NCI-H2171 (cell line): ENCODE measurements at places on chromosomes 7 and 10.

DNA sequence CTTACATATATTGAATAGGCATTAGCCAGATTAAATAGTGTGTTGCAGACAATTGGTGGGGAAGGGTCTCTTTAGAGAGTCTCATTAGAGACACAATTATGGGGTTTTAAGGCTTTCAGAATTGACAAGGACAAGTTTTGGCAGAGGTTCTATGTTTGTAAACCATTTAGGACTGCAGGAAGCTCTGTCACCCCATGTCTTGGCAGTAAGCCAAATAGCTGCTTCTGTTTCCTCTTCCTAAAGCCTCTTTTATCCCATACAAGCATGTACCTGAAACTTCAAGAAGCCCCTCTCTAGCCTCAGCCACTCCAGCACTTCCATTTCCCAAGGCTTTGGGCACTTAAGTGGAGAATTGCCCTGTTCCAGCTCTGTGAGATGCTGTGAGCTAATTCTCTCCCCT is 21.8 kb upstream of the LRRC4 start:
- DNase-seq, result peak; percentile 23

GRCh38 chr7:43135129-43135528 is 22.7 kb downstream of the HECW1 start:
- DNase-seq, result no peak

DNA sequence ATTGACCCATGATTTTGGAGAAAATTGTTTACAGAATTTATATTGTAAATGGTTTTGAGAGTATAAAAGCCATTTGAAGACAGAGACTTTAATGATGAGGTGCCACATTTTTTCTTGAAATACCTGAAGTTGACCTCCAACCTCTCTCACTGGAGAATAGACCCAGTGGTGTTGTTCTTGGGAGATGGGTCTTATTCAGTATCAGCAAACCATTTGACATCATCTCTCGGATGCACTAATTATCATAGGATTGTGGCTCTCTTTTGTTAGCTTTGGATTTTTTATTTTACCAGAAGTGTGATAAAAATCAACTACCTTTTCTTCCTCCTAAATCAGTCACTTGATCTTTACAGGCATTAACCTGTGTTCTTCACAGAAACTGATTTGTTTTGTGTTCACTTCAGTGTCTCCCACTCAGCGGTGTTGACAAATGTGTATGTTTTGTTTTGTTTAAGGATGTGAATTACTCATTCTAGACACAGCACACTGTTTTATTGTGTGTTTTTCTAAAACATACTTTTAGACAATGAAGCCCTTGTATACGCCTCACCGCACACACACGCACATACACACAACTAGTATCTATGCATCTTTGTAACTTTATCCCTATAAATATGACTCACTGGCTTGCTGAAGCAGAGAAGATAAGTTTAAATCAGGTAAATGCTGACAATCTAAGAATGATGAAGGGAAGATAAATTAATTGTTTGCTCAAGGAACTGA is 455.6 kb downstream of the INHBA start:
- peak; percentile 10 for DNase-seq

GRCh38 chr7:137916980-137917645 is 70.3 kb upstream of the DGKI start:
- no peak for DNase-seq

DNA sequence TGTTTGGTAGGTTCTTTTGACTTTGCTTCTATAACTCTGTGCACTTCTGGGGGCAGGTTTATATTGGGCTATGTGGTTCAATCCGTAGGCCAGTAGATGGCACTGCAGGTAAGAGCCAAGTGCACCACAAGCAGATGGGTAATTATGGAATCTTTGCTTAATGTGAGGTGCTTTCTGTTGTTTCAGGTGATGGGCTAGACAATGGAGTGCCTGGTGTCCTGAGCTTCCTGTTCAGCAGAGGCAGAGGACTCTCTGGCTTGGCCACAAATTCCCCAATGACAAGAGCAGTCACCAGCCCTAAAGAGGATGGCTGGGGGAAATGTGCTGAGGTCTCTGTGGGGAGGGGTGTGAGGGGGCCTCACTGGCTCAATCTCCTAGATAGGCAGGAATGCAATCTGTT is 455.0 kb downstream of the CCSER2 start:
- DNase-seq, result peak; percentile 32

- no peak for DNase-seq
These were observed 70.6 kb upstream of the AKR1E2 start for GRCh38 chr10:4755286-4755989.

GRCh38 chr10:79984851-79985250 is 35.9 kb upstream of the SFTPD start:
- DNase-seq, result no peak

GRCh38 chr7:14717816-14718215 is 184.7 kb downstream of the DGKB start:
- DNase-seq, result no peak

DNA sequence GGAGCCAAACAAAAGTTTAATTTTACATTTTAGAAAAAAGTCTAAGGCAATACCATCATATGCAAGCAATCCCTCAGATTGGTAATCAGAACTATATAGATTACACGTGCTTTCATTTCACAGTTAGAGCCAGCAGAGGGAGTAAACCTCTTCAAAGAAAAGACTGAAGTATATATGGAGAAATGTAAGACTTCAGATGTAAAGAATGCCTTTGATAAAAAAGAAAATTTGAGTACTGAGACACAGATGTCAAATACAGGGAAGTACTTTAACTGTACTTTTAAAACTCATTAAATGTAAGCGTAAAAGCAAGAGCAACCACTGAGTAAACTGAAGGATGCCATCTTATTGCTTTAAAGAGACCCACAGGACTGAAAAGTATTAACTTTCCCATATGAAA is 101.4 kb upstream of the FAM133B start:
- DNase-seq, result peak; percentile 1

- DNase-seq, result no peak
These were observed 17.0 kb downstream of the PTPRN2 start for GRCh38 chr7:158570449-158571170.

DNA sequence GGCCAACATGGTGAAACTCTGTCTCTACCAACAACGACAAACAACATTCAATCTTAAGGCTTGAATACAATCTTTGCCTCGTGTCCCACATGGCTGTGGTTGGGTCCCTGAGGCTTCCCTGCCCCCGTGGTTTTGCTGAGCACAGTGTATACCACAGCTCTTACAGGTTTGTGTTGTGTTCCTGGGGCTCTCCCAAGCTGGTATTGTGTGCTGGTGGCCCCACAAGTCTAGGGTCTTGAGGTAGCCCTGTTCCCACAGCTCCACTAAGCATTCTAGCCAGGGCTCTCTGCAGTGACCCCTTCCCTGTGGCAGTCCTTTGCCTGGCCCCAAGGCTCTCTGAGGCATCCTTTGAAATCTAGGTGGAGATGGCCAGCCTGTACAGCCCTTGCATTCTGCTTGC is 68.0 kb upstream of the CCNY start:
- DNase-seq, result no peak

DNA sequence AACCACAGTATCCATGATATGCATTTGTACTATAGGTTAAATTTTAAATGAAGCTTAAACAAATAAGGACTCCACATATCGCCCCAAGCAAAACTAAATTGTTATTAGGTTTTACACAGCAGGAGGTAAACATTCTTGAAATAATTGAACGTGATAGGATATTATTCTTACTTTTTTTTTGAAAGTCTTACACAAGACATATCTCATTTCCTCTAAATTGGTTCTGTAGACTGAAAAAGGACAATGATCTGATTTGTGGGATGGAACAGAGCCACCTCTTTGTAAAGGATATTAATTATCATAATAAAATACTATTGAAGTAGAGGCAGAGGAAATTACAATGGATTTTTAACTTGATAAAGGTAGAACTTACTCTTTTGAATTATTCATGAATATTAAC is 155.1 kb upstream of the SEMA3D start:
- DNase-seq, result no peak

GRCh38 chr10:29784175-29784773 is 149.5 kb upstream of the SVIL start:
- no peak for DNase-seq

- DNase-seq, result no peak
These were observed 170.1 kb downstream of the KCNMA1 start for GRCh38 chr10:77467422-77467963.

- DNase-seq, result no peak
These were observed 97.8 kb upstream of the COL1A2 start for GRCh38 chr7:94296881-94297280.

GRCh38 chr7:79268730-79269129 is 184.7 kb downstream of the MAGI2 start:
- no peak for DNase-seq

DNA sequence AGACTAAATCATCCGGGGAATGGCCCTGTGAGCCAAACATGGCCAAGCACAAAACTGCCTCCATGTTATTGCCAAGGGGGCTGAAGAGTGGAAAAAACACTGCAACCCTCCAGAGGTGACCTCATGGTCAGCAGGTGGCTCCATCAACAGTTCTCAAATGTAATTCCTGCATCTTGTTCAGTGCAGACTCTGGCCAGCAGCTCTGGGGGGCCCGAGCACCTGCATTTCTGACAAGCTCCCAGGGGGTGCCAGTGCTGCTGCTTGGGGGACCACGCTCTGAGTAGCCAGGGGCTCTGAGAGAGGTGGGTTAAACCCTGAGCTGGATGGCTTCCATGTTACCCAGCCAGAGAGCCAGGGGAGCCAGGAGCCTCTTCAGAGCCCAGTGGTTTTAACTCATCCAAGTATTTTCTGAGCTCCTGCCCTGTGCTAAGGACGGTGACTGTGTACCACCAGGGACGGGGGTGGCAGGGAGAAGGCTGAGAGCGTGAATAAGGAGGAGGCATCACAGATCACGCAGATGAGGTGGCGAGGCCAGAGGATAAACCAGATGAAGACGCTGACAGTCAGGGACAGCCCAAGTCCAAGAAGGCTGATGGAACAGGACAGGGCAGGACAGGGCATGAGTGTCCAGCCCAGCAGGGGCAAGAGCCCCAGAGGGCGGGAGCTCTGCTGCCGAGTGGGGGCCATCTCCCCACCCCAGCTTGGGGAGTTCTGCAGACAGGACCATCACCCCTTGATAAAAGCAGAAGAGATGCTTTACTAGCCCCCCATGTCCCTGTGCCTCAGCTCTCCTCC is 52.9 kb downstream of the CLEC2L start:
- no peak for DNase-seq

GRCh38 chr7:80127412-80128160 is 7.0 kb upstream of the GNAI1 start:
- peak; percentile 5 for DNase-seq

DNA sequence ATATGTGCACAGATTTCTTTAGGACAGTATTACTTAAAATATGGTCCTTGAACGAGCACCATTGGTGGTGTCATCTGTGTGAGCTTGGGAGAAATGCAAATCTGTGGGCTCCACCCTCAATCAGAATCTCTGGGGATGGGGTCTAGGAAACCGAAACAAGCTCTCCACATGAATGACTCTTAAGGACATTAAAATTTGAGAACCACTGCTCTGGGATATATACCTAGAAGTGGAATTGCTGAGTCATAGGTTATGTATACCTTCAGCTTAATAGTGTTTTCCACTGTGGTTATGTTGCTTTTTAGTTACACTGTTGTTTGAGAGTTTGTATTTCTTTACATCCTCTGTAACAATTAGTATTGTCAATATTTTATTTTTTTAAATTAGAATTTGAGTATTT is 24.0 kb downstream of the ZNRF2 start:
- DNase-seq, result peak; percentile 41

- DNase-seq, result no peak
These were observed 133.5 kb downstream of the C1GALT1 start for GRCh38 chr7:7315851-7316250.

GRCh38 chr10:52740913-52741675 is 31.5 kb downstream of the MBL2 start:
- no peak for DNase-seq

DNA sequence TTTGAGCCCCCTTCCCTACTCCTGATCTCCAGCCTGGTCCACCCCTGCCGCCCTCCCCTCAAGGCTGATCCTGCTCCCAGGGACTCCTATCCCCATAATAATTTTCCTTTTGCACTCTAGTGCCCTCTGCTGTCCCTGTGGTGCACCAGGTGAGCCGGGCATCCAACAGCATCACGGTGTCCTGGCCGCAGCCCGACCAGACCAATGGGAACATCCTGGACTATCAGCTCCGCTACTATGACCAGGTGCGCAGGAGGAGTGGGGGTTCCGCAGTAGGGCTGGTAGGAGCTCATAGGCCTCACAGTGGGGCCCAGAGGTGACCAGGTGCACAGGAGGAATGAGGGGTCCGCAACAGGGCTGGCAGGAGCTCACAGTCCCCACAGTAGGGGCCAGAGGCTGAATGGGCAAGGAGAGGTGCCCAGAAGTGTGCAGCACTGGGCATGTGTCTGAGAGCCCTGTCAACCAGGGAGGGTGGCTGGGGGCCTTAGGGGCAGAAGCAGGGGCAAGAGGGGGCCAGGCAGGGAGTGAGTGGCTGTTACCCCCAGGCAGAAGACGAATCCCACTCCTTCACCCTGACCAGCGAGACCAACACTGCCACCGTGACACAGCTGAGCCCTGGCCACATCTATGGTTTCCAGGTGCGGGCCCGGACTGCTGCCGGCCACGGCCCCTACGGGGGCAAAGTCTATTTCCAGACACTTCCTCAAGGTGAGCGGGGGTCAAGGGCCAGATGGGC is 11.7 kb downstream of the EPHB6 start:
- no peak for DNase-seq

DNA sequence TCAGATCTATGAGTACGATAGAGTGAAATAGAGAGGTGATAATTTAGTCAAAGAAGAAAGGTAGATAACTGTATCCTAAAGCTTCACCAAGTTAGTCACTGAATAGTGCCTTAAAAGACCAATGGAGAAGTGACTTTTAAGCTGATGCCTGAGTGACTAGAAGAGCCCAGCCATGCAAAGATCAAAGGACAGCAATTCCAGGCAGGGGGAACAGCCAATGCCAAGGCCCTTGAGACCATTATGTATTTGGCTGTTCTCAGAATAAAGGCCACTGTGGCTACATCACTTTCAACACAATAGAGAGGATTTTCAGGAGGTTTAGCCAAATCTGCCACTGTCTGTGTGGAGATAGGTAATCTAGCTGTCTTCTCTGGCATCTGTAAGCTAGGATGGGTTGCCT is 17.8 kb downstream of the HDAC9 start:
- DNase-seq, result no peak

- no peak for DNase-seq
These were observed 55.2 kb downstream of the HIPK2 start for GRCh38 chr7:139722604-139723003.

DNA sequence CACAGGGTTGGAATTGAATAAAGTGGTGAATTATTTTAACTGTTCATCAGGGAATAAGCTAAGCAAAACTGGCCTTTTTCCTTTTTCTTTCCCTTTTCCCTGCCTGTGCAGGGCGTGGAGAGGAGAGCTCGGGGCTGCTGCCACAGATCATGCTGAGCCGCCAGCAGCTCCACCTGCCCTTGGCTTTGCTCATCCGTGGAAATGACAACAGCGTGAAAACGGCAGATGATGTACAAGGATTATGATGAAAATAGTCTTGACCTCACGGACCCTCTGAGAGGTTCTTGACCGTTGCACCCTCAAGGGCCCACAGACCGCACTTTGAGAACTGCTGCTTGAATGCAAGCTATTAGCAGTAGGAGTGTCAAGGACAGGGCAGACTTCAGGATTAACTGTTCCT is 10.6 kb downstream of the PPP2R2D start:
- no peak for DNase-seq

- DNase-seq, result no peak
These were observed 65.4 kb downstream of the PRPF18 start for GRCh38 chr10:13651969-13652720.
